Occipital lobe (tissue), 3 donors: ENCODE measurements at places on chromosomes 5 and 9. TPM values are rescaled to one million over a fixed set of nuclear protein-coding genes. Genes with fewer than 3 reads are reported as not detected.

Gene LYSMD3
- total RNA-seq, result 25.6 TPM

DNA sequence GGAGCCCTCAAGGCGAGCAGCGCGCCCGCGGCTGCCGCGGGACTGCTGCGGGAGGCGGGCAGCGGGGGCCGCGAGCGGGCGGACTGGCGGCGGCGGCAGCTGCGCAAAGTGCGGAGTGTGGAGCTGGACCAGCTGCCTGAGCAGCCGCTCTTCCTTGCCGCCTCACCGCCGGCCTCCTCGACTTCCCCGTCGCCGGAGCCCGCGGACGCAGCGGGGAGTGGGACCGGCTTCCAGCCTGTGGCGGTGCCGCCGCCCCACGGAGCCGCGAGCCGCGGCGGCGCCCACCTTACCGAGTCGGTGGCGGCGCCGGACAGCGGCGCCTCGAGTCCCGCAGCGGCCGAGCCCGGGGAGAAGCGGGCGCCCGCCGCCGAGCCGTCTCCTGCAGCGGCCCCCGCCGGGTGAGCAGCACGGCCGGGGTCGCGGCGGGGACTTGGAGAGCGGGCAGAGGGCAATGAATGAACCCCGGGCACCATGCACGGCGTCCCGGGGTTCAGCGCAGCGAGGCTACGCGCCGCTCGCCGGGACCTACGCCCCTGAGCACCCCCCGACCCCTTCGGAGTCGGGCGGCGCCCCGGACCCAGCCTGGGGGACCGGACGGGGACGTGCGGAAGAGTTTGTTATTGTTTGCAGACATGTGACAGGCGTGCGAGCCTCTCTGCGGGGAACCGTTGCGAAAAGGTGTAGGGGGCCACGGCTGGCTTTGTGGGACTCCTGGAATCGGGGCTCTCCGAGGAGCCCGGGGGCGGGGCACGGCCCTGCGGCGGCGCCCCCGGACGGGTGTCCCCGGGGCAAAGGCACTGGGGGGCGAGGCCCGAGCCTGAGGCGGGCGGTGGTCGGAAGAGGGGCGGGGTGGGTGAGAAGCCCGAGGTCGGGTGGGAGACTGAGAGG is 553 bp downstream of the MAP3K1 start:
- DNase-seq, result no peak

- no peak for DNase-seq
These were observed 69.0 kb upstream of the FST start for GRCh38 chr5:53411388-53411787.

DNA sequence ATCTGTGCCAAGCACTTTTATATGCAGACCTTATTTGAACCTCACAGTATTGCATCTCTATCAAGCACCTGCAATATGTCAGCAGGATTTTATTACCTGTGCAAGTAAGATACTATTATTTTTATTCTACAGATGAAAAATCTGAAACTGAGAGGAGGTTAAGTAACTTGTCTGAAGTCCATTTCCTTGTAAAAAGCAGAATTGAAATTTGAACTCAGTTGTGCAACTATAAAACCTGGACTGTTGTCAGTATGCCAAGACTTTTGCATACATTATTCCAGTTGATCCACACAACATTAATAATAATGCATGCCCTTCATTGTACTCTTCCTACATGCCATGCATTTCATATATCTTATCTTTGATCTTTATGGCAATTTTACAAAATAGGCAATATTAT is 82.2 kb upstream of the BRINP1 start:
- DNase-seq, result no peak

DNA sequence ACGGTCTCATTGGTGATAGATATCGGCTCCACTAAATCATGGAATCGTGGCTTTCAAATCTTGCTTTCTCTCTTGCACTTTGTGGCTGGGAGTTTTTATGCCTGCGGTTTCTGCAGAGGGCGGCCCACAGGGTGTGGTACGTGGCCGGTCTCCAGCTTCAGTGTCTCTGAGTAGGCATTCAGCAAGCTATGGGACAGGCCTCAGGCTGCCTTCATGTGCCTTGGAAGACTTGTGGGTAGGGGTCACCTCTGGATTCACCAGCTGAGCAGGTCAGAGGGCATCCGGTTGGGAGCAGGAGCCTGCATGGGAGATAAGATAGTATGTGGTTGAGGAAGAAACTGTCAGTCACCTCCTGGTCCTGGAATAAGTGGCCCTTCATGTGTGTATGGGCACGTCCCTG is 47.7 kb downstream of the AMBP start:
- DNase-seq, result no peak

- no peak for DNase-seq
These were observed 6.3 kb downstream of the CEP72 start for GRCh38 chr5:618450-618849.

Gene PHF24
- total RNA-seq, result 25.6 TPM

- DNase-seq, result no peak
These were observed 215.0 kb downstream of the ROR2 start for GRCh38 chr9:91735049-91735448.

GRCh38 chr5:124279146-124279876 is 467.1 kb downstream of the ZNF608 start:
- DNase-seq, result no peak

DNA sequence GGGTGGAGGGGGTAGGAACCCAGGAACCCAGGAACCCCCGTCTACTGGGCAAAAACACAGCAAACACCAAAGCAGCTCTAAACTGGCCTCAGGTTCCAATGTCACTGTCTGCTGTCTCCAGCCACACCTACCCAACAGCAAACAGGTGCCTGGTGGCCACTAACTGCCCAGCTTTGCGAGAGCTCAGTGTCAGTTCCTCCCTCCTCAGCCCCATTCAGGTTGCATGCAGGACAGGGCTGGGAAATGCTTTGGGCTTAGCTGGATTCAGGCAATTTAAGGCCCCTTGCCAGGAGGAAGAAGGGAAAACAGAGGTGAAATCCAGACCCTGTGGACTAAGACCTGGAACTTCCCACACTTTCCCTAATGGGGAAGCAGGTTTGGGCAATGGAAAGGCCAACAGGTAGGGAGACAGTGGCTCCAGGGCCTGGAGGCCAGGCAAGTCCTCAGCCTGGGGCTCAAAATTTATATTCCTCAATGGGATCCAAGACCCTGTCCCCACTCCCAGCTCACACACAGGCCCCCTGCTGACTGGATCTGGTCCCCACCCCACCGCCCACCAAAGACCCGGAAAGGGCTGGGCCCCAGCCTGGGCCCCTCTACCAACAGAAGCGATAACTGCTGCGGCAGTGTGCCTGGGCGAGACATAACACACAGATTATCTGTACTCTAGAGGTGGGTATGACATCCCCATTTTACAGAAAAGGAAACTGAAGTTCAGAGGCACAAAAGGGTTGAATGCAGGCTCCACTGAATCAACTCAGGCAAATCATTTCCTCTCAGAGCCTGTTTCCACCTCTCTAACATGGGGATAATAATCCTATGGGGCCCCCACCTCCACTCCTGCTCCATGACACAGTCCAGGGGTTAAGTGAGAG is 3.5 kb downstream of the EEIG1 start:
- DNase-seq, result no peak

DNA sequence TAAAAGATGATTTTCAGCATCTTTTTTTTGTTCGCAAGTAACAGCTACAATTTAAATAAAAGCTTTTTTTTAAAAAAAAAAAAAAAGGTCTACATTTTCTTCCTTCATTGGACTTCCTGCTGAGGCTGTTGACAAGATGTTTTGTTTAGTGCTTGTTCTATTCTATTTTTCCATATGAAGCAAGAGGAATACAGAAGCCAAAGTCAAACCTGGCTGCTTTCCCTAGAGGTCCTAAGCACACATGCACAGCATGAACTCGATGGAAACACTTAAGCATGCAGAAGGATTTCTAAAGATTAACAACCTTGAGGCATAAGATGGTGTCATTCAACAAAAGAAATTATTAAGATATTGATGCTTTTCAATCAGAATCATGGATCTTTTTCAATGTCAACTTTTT is 105.1 kb downstream of the ADCY2 start:
- no peak for DNase-seq

GRCh38 chr5:109049565-109049964 is 301.9 kb downstream of the FER start:
- DNase-seq, result no peak

DNA sequence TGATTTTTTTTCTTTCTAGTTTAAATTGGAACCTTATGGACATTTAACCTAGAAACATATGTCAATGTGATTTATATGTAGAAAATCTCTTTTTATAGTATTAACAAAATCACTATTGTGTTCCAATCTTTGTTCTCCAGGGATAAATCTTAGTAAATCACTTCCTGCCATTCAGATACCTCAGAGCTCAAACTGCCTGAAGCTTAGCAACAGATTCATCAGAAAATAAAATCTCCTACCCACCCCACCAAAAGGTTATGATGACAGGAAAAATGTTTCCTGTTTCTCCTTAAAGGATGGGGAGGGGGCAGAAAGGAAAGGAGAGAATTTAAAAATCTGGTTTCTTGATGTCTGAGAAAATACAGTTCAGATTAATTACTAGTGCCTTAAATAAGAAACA is 105.0 kb upstream of the TUT7 start:
- no peak for DNase-seq

DNA sequence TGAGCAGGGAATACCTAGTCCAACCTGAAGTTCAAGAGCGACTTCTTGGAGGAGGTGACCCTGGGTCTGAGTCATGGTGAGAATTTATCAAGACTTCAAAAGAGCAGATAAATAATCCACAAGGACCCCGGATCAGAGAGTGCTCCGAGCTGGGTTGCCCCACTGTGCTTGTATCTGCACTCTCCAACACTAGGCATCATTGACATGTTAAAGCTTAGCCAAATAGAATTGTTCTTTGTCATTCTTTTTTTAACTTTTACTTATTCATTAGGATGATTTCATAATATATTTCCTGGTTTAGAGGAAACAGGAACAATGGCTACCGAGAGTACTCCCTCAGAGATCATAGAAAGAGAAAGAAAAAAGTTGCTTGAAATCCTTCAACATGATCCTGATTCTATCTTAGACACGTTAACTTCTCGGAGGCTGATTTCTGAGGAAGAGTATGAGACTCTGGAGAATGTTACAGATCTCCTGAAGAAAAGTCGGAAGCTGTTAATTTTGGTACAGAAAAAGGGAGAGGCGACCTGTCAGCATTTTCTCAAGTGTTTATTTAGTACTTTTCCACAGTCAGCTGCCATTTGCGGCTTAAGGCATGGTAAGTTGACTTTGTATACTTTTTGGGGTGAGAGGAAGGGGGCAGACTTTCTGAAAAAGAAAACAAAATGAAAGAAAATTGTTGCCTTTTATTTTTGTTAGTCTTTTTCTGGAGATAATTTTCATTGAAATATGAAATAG is at the start of gene CARD6:
CARD6 (plus strand) TSS at position 300 of the 738 bp plus-strand sequence; CDS start at position 316, 16 bp downstream.
- DNase-seq, result no peak

Gene DOCK8
- total RNA-seq, result 3.6 TPM

DNA sequence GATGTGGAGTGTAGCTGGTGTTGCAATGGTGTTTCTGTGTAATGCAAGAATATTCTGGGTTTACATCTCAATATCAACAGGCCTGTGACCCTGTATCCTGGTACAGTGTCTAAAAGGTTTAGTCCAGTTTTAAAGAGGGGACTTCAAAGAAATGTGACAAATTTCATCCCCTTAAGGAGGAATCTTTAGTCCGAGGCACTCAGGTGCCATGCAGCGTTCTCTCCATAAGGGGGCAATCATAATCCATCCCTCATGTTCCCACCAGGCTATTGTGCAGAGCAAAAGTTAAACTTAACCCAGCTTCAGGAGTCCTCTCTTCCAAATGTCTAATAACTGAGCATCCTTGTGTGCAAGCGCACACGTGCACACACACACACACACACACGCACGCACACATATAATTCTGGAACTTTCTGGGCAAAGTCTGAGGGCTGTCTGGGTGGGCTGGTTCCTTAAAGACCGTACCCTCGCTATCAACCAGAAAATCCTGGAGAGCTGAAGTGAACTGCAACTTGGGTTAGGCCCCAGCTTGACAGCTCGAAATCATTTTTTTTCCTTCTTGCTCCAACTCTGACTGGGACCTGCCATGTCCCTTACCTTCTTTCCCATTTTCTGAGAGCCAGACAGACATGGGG is 46.0 kb downstream of the CRB2 start:
- DNase-seq, result peak; percentile 16

GRCh38 chr5:149999359-149999758 is 1.1 kb downstream of the TIGD6 start:
- DNase-seq, result no peak

Gene SLC25A48
- 0.62 TPM for total RNA-seq

GRCh38 chr9:30932226-30932625 is 1452.2 kb upstream of the ACO1 start:
- no peak for DNase-seq

GRCh38 chr5:113064806-113065205 is 88.2 kb downstream of the DCP2 start:
- no peak for DNase-seq

DNA sequence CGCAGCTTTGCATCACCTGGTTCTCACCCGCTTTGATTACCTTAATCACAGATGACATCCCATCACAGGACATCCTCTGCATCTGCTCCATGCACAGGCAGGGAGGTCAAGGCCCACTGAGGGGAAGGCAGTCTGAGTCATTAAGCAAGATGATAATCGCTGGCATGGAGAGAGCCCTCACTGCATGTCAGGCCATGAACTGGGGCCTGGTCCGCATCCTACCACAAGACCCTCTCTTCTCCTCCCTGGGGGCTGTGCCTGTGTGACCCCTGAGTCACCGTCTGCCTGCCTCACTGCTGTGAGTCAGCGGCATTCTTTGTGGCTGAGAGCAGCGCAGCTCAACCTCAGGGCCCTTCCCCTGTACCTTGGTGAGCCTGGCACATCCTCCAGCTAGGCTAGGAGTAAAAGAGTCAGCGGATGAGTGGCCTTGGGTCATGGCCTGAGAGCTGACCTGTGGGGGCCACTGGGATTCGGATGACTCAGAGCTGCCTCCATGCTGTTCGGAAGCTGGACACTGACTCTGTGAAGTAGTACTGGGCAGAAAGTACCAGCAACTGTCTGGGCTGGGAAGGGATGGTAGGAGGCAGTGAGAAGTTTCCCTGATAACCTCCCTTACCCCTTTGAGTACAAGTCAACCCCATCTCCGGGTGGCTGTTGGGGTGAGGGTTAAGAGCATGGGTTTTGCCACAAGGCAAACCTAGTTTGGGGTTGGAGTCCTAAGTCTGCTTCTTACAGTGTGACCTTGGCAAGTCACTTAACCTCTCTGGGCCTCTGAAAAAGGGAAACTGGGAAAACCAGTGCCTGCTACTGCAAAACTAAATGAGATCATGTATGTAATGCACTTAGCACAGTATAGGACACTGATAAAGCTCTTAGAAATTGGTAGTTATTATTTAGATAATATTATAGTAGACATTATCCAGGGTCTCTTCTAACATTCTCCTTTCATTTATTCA is 14.6 kb upstream of the ARSI start:
- DNase-seq, result no peak
